ENCODE measurements at places on chromosomes 11 and 22.

GRCh38 chr11:120566176-120566575, 54.6 kb downstream of the GRIK4 start:
- peaks cover 37% of the 10 kb centered on the region for H3K4me1 ChIP-seq
- H3K27ac ChIP-seq: no peak overlapping the region
- no peak for DNase-seq
- H3K27me3 ChIP-seq: no peaks in the 10 kb centered on the region

DNA sequence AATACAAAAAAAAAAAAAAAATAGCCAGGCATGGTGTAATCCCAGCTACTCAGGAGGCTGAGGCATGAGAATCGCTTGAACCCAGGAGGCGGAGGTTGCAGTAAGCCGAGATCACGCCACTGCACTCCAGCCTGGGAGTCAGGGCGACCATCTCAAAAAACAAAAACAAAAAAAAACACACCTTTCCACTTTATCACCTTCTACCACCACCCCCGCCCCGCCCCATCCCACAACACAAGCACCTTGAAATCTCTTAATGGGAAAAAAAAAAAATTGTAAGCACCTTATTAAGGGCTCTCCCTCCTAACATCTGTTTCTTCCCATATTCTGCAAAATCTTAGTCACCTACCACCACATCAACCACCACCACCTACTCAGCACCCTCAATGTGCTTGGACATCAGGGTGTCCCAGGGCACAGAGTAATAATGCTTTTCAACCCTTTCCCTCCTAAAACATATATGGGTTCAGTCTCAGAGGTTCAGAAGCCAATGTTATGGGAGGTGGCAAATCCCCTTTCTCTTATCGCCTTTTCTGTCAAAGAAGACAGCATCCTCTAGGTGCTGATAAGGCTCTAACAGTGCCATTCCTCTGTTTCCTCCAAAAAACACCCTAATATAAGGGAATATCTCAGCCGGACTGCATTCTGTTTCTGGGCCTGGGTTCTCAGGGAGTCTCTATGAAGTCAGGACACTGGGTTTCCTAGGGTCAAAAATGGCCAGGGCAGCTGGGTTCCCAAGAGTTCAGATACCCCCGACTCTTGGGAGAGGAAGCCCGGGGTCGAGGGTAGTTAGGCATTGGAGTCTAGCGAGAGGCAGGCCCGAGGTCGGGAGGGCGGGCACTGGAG, 718 bp downstream of the INTS5 start:
- no peaks in the 10 kb centered on the region for H3K27me3 ChIP-seq
- DNase-seq: no peak
- H3K27ac ChIP-seq: peak overlapping the region; percentile 90
- peak overlapping the region; percentile 93 for H3K4me3 ChIP-seq
- H3K36me3 ChIP-seq: peaks cover 20% of the 10 kb centered on the region

- no peaks in the 10 kb centered on the region for H3K36me3 ChIP-seq
- DNase-seq: no peak
- no peak overlapping the region for H3K4me3 ChIP-seq
- H3K27me3 ChIP-seq: no peaks in the 10 kb centered on the region
- H3K27ac ChIP-seq: no peak overlapping the region
These were observed 104.9 kb downstream of the FAM76B start for GRCh38 chr11:95684701-95685100.

DNA sequence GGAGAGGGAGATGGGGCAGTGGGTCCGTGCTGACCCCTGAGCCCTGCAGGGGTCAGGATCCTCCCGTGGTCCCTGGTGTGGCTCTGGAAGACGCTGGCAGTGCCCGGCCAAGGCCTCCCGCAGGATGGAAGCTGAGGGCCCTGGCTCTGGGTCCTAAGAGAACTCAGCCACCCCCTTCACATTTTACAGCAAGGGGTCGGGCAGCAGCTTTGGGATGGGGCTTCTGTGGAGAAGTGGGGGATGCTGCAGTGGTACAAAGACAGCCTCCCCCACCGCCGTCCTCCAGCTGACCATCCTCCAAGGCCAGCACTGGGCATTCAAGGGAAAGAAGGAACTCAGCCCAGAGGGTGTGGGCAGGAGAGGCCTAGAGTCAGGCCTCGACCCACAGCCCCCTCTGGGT, 21.8 kb upstream of the CRYBB3 start:
- no peaks in the 10 kb centered on the region for H3K4me1 ChIP-seq
- peaks cover 44% of the 10 kb centered on the region for H3K36me3 ChIP-seq
- no peak overlapping the region for H3K27ac ChIP-seq
- no peak overlapping the region for H3K4me3 ChIP-seq
- no peak for DNase-seq

GRCh38 chr11:764322-765024, 12.8 kb downstream of the GATD1 start:
- H3K4me3 ChIP-seq: no peak overlapping the region
- DNase-seq: no peak
- H3K36me3 ChIP-seq: peaks cover 60% of the 10 kb centered on the region

DNA sequence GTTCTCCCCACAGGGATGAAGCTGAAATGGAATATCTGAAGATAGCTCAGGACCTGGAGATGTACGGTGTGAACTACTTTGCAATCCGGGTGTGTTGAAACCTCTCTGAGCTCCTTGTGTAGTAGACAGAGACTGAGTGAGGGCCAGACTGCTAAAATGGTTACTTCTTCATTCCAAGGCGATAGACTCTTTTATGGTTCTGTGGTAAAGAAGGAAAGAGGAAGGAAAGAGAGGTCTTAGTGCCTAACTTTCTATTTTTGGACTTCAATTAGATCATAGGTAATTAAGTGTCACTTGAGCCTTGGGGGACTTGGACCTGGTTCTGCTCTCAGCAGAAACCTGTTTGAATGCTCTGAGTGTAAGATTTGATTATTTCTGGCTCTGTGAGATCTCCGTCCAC, 54.7 kb downstream of the NF2 start:
- no peak for DNase-seq
- H3K4me3 ChIP-seq: no peak overlapping the region
- no peaks in the 10 kb centered on the region for H3K27me3 ChIP-seq
- H3K27ac ChIP-seq: no peak overlapping the region
- H3K4me1 ChIP-seq: no peaks in the 10 kb centered on the region

DNA sequence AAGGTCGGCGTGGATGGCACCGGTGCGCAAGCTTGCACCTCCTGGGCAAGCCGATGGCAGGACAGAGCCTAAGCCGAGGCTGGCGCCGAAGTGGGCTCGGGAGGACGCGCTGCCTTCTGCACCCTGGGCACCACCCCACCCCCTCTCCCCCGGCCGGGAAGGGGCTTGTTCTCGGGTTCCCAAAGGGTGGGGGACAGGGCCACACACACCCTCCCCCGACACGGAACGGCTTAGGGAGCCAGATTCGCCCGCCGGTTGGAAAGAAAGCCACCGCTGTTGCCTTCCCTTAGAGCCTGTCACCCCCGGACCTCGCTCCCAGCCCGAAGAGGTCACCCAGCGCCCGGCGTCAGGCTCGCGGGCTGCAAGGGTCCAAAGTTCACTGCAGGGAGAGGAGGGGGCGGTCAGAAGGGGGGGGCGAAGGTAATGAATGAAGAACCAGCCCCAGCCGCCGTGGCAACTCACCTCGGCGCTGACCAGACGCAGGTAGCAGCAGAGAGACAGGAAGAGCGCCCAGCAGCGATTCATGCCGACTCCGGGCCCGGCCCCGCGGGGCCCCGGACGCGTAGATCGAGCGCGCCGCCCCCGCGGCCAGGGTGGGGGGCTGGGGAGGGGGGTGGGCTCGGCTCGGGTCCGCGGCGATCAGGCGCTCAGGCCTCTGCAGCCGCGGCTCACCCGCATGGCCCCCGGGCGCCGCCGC, 1.2 kb downstream of the PDGFB start:
- peak overlapping the region; percentile 77 for H3K27ac ChIP-seq
- no peaks in the 10 kb centered on the region for H3K27me3 ChIP-seq
- peak overlapping the region; percentile 56 for H3K4me3 ChIP-seq
- no peak for DNase-seq
- H3K36me3 ChIP-seq: no peaks in the 10 kb centered on the region
- H3K4me1 ChIP-seq: peaks cover 79% of the 10 kb centered on the region

DNA sequence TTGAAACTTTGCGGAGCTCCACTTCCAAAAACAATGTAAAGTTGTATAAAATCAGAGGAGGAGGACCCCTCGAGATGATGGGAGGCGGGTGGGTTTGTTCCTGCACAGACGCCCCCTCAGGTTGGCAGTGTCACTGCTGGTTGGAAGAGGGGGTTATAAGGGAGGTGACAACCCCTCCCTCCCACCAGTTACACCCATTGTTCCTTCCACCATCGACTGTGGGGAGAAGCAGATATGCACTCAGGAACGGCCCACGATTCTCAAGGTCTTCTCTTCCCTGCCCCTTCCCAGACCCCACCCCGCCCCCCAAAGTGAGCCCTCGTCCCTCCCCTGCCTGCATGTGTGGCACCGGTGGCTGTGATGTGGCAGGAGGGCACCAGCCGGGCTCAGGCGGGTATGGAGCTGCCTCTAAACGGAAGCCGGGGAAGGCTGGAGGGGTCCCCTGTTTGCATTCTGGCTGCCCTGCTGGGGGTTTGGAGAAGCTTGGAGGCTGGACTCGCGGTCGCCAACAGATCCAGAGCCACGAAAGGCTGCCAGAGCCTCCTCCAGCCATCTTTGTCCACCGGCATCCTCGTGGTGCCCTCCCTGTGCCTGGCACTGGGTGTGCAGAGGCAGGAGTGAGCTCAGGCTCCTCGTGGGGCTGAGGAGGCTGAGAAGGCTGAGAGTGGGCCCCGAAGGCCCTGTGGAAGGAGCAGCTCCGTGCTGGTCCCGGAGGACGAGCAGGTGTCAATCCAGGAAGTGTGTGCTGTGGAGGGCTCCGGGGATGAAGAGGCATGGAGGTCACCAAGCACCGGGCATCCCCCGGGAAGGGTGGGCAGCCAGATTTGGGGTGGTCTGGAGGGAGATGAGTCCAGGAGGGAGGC, 778 bp downstream of the KDELR3 start:
- H3K27me3 ChIP-seq: no peaks in the 10 kb centered on the region
- DNase-seq: no peak
- peaks cover 20% of the 10 kb centered on the region for H3K4me1 ChIP-seq
- no peaks in the 10 kb centered on the region for H3K36me3 ChIP-seq

- no peak overlapping the region for H3K4me3 ChIP-seq
- H3K27ac ChIP-seq: no peak overlapping the region
- DNase-seq: no peak
- H3K36me3 ChIP-seq: no peaks in the 10 kb centered on the region
- no peaks in the 10 kb centered on the region for H3K27me3 ChIP-seq
- H3K4me1 ChIP-seq: peaks cover 5% of the 10 kb centered on the region
These were observed 3.2 kb upstream of the MRPL23 start for GRCh38 chr11:1943977-1944376.

DNA sequence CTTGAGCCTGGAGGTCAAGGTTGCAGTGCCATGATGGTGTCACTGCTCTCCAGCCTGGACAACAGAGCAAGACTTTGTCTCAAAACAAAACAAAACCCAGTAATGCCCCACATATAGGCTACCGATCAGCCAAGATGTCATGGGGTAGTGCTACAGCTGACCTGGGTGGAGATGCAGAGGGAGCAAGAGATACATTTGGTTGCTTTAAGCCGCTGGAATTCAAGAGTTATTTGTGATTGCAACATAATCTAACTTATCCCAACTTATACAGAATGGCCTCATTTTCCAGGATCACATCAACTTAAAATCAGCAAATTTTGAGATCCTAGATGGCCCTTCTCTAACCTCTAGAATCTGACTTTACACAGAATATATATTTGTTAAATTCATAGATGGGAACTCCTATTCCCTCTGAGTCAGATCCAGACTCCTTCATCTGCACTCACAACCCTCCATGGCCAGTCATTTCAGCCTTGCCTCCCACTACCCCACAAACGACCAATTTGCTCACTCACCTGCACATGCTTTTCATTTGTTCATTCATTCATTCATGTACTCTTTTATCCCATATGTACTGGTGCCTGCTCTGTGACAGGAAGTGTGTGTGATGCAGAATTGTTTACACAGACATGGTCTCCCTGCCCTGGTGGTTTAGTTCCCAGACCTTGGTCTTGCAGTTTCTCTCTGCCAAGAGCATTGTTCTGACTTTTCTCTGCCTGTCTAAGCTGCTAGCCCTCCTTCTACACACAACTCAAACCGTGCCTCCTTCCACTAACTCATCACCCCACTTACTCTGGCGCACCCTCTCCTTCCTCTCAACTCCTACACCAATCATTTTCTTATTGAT, 24.1 kb upstream of the APLNR start:
- no peak overlapping the region for H3K4me3 ChIP-seq
- H3K27me3 ChIP-seq: no peaks in the 10 kb centered on the region
- no peaks in the 10 kb centered on the region for H3K4me1 ChIP-seq
- H3K36me3 ChIP-seq: no peaks in the 10 kb centered on the region
- no peak for DNase-seq
- no peak overlapping the region for H3K27ac ChIP-seq

- no peak for DNase-seq
- H3K36me3 ChIP-seq: no peaks in the 10 kb centered on the region
- H3K27ac ChIP-seq: no peak overlapping the region
- no peaks in the 10 kb centered on the region for H3K4me1 ChIP-seq
These were observed 4.7 kb upstream of the RAD9A start for GRCh38 chr11:67387069-67387468.

DNA sequence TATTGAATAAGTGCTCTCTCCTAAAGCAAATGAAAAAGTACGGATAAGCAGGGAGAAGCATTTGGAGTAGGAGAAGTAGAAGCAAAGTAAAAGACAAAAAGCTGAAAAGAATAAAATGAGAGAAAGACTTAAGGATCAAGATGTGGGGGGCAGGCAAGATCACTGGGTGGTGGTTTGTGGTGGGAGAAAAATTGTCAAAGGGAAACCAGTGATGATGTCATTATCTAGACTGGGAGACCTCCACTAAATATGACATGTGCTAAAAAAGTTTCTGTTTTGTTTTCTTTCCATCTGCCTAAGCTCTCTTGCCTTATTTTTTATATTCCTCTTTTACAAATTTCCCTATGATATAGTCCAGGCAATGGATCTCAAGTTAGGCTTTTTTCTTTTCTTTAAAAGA, 14.8 kb upstream of the MAML2 start:
- H3K27ac ChIP-seq: no peak overlapping the region
- no peak overlapping the region for H3K4me3 ChIP-seq
- H3K36me3 ChIP-seq: peaks cover 30% of the 10 kb centered on the region
- DNase-seq: no peak

- no peaks in the 10 kb centered on the region for H3K27me3 ChIP-seq
- no peak overlapping the region for H3K27ac ChIP-seq
- H3K4me1 ChIP-seq: no peaks in the 10 kb centered on the region
- no peaks in the 10 kb centered on the region for H3K36me3 ChIP-seq
These were observed 1217.6 kb downstream of the JRKL start for GRCh38 chr11:97607291-97608000.

GRCh38 chr22:43303166-43303565, 40.0 kb downstream of the SCUBE1 start:
- H3K27me3 ChIP-seq: no peaks in the 10 kb centered on the region
- no peak for DNase-seq
- H3K4me3 ChIP-seq: no peak overlapping the region
- H3K4me1 ChIP-seq: no peaks in the 10 kb centered on the region

GRCh38 chr11:87190071-87190470, 152.3 kb downstream of the TMEM135 start:
- no peaks in the 10 kb centered on the region for H3K27me3 ChIP-seq
- H3K4me3 ChIP-seq: no peak overlapping the region
- no peaks in the 10 kb centered on the region for H3K4me1 ChIP-seq
- H3K36me3 ChIP-seq: no peaks in the 10 kb centered on the region
